Left lung (tissue), 14 donors: ENCODE measurements at places on chromosomes 7 and 10. TPM values are rescaled to one million over a fixed set of nuclear protein-coding genes. Genes with fewer than 3 reads are reported as not detected.

The IFIT1 gene
- polyA plus RNA-seq: 23.5 TPM

The JAKMIP3 gene
- 0.35 TPM for polyA plus RNA-seq

The IGF2BP3 gene
- 57.9 TPM for polyA plus RNA-seq

The FAM25A gene
- not detected for polyA plus RNA-seq

The NPFFR1 gene
- polyA plus RNA-seq: 0.37 TPM

The SCRN1 gene
- polyA plus RNA-seq: 36.7 TPM
